Muscle of arm (tissue), 14 donors: ENCODE measurements at places on chromosomes 5 and 9. TPM values are rescaled to one million over a fixed set of nuclear protein-coding genes. Genes with fewer than 3 reads are reported as not detected.

DNA sequence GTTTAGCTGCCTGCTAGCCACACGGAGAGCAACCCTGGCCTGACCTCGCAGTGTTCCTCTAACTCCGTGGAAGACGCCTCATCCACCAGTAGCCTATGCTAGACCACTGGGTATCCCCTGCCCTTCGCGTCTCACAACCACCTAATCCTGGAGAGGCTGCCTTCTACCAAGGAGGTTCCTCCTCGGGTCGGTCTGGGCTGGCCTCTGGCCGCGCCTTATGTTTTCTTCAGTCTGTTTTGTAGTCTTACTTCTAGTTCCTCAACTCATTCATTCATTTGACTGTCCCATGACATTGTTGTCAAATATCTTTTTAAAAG, 1.6 kb upstream of the TPM2 start:
- DNase-seq, result no peak

Gene ARID3C
- polyA plus RNA-seq, result not detected

Gene SPINK4
- not detected for polyA plus RNA-seq

GRCh38 chr5:180009581-180009980, 62.0 kb downstream of the RNF130 start:
- no peak for DNase-seq

Gene SH3TC2
- polyA plus RNA-seq, result 2.3 TPM

Gene DIPK1B
- 14.0 TPM for polyA plus RNA-seq

- DNase-seq, result peak; percentile 36
Measured at GRCh38 chr5:140632366-140633020, 482 bp downstream of the CD14 start.

DNA sequence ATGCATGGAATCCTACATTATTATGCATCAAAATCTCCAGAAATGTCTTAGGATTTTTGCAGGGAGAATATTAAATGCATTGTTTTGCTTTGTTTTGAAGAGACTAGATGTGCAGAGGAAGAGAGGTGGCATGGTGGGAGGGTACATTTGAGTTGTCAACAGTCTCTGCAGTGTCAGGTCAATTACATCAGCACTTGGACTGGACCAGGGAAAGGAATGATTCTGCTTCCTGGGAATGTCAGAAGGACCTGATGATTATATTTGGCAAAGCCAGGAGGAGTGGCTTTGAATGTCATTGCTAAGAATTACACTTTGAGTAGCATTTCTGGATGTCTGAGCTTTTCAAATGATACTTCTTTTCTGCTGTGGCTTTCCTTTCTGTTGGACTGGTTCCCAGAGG, 17.5 kb upstream of the TMEFF1 start:
- no peak for DNase-seq

DNA sequence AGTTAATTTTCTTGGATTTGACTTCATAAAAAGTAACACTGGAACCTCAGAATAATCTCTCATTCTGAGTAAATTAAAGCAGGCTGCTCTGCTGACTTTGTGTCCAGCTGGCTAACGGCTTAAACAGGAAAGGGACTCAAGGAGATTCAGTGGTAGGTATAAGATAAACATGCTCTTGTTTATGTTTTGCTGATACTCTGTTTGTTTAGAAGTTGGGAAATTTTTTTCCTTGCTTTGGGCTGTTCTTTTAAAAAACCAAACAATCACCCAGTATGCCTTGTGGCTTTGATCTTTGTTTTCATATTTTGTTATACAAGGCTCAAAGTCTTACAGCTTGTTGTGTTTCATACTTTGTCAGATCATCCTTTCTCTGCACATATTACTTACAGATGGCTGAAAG, 237.6 kb upstream of the RIOK2 start:
- DNase-seq, result peak; percentile 9

GRCh38 chr5:151718153-151718552, 31.4 kb upstream of the SPARC start:
- DNase-seq, result no peak

Gene PCDHGC3
- polyA plus RNA-seq, result 115 TPM

Gene IL31RA
- not detected for polyA plus RNA-seq

DNA sequence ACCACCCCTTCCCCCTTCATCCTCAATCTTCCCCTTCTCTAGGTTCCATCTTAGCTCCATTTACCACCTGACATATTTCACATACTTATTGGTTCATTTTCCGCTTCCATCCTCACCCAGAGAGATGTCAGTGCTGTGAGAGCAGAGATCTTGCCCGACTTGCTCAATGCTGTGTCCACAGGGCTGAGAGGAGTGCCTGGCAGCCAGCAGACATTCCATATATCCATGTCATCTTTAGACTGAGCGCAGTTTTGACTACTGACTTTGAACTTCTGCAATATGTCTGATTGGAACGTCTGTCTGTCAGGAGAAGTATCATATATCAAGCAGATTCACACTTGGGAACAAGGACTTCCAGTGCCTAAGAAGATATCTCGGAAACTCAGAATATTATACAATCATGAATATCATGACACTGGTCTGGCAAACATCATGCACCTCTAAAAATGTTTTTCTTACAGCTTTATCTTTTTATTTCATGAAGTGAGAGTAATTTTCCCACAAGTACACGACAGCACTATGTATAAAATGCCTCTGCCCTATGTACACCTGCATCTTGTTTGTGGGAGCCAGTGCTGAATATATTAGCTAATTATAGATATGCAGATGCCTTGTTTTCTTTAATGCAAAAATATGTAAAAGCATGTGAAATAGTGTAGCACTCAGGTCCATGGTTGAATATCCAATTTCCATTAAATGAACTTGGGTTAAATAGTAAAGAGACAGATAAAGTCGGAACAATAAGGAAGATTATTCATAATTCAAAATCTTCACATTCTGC, 454.0 kb upstream of the DAP start:
- DNase-seq, result no peak

DNA sequence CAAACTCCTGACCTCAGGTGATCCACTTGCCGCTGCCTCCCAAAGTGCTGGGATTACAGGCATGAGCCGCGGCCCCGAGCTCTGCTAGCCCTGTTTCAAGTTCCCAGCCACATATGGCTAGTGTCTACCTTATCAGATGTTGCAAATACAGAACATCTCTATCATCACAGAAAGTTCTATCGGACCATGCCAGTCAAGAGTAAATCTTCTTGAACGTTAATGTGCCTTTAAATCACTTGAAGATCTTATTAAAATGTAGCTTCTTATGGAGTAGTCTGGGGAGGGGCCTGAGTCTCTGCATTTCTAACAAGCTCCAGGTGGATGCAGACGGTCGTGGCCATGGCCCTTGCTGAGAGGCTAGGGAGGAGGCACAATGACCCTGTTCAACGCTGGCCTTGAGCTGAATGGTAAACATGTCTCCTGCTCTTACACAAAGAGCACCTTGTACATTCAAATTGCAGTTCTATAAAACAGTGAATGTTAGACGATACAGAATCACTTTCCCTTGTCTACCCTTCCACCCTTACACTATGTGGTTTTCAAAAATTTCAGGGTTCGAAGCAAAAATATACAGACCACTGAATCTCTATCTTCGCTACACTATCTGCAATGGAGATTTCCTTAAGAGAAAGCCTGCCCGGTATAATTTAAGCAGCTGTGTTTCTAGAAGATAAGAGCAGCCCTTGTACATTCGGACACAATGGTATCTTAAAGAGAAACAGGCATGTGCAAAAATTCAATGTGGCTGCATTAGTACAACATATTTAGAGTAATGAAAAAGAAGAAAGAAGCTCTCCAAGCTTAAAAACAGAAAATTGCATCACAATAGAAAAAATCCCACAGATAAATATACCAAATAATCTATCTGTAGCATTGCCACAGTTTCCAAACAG, 114.1 kb downstream of the FRMD3 start:
- no peak for DNase-seq

DNA sequence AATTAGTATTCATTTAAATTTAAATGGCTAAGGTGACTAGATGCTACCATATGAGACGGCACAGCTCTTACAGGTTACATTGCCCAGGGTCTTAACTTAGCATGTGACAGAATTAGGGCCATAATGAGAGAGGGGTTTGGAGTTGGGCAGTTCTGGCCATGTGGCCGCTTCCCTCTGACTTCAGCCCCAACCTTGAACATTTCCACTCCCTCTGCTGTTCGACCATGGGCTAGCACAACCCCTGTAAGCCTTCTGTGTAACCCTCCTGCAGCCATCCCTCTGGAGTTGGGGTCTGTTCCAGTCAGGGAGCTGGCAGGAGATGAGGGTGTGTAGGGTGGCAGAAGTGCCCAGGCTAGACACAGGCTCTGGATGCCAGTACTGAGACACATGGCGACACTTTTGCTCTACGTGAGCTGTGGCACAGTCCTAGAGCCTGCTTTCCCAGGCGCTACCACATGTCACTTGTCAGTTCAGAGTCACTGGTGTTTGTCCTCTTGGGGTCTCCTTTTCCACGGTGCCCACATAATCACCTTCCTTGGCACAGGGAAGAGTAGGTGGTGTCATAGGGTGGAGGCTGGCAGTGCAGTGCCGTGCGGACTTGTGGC, 128.7 kb upstream of the PITX1 start:
- no peak for DNase-seq

DNA sequence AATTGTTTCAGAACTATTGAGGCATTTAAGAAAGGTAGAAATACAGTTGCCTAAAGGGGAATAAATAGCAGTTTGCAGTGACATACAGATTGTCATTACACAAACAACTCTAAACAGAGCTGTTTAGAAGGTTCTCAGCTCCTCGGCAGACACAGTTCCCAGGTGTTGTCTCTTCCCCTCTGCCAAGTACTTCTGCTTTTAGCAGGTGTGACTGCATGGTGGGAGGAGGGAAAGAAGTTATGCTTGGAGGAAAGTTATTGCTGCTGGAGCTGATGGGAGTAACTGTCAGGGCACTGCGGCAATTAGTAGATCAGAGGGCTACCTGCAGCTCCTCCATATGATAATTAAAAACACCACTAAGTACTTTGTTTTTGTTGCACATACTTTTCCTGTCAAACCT, 14.5 kb downstream of the EDIL3 start:
- no peak for DNase-seq

GRCh38 chr5:158406884-158407823, 548.2 kb upstream of the CLINT1 start:
- DNase-seq, result no peak

- DNase-seq, result no peak
Measured at GRCh38 chr5:110738503-110738811, 350 bp upstream of the SLC25A46 start.

Gene SPOCK1
- 6.8 TPM for polyA plus RNA-seq

DNA sequence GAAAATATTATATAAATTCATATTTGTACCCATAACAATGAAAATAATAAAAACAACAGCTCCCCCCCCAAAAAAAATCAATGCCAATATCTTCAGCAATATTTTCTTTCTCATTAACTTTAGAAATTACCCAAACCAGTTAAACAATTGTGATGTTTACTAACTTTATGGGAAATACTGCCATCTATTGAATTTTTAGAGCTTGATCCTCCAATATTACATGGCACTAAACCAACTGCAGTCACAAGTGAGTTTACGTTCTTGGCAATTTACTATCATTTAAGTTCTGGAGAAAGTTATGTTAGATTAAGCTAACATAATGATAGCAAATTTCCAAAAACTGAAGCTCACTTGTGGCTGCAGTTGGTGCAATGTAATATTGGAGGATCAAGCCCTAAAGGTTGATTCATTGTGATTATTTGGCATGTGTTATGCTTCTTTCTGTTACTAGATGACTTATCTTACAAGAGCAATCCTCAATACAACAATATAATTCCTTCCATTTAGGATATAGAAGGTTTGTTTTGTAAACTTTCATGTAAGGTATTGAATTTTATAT, 379.5 kb downstream of the CDH18 start:
- DNase-seq, result no peak

Gene TRAF2
- polyA plus RNA-seq, result 9.1 TPM

Gene BARHL1
- not detected for polyA plus RNA-seq

- no peak for DNase-seq
Measured at GRCh38 chr5:59275170-59275509, 618.4 kb downstream of the PDE4D start.

DNA sequence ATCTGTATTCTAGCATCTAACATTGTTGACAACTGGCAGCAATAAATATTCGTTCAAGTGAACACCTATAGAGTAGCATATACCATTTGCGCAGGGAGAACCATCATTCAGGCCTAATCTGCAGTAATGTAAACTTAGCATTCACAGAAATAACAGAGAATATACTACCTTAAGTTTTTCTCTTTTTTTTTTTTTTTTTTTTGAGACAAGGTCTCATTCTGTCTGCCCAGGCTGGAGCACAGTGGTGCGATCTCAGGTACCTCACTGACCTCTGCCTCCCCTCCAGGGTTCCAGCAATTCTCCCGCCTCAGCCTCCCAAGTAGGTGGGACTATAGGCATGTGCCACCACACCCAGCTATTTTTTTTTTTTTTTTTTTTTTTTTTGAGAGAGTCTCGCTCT, 12.1 kb downstream of the UBAP2 start:
- no peak for DNase-seq

- DNase-seq, result no peak
Measured at GRCh38 chr9:127595611-127596010, 16.5 kb upstream of the STXBP1 start.

DNA sequence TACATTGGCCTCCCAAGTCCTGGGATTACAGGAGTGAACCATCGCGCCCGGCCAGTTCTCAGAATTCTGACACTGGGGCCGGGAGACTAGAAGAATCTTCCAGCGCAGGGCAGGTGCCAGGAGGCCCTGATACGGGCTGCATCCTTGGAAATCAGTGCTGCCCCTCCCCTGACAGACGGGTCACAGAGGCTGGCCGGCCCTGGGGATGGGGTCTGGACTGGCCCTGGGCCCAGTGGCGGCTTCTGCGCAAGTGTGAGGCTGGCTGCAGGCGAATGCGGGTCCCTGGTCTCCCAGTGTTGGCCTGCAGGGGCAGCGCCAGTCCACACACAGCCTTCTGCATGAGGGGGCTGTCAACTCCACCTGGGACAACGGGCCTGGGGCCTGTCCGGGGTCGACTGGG, 831 bp upstream of the TBC1D9B start:
- no peak for DNase-seq

DNA sequence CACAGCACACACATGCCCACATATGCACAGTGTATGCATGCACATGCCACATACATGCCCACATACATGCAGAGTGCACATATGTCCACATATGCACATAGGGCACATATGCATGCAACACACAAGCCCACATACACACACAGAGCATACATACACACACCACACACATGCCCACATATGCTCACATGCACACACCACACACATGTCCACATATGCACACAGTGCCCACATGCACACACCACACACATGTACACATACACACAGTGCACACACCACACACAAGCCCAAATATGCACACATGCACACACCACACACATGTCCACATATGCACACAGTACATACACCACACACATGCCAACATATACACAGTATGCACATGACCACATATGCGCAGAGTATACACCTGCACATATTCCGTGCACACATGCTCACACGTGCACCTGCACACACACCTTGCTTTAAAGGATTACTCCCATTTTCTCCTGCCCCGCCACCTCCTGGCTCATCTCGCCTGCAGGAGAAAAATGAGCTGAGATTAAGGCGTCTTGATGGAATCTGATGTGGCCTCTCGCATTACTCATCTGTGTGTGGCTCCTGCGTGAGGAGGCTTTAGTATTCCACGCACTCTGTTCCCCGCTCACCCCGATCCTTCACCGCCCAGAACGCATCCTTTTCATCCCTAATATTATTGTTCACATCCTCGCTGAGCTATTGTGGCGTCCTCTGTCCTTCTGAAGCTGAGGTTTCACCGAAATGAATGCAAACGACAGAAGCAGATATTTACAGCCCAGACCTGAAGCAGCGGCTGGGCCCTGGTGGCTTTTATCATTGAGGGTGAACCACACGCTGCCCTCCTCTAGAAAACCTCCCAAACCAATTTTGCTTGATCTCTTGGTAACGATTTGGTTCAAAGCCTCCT, 182.7 kb downstream of the OLFM1 start:
- no peak for DNase-seq

Gene MEIKIN
- polyA plus RNA-seq, result not detected

Gene SMC5
- 41.6 TPM for polyA plus RNA-seq

GRCh38 chr5:78634634-78635033, 13.9 kb downstream of the LHFPL2 start:
- DNase-seq, result no peak
